Cardiac muscle cell (in vitro differentiated cells and primary cell): ENCODE measurements at places on chromosomes 3 and 15. TPM values are rescaled to one million over a fixed set of nuclear protein-coding genes. Genes with fewer than 3 reads are reported as not detected.

The SERPINI2 gene
- 0.57 TPM in 1 of 2 replicates, not detected in the other for total RNA-seq

The ERICH6 gene
- total RNA-seq = 0.18 TPM in 1 of 2 replicates, not detected in the other

The CPEB1 gene
- total RNA-seq = 1.2 and 1.9 TPM in 2 replicates

The CDHR4 gene
- not detected in 2 replicates for total RNA-seq

DNA sequence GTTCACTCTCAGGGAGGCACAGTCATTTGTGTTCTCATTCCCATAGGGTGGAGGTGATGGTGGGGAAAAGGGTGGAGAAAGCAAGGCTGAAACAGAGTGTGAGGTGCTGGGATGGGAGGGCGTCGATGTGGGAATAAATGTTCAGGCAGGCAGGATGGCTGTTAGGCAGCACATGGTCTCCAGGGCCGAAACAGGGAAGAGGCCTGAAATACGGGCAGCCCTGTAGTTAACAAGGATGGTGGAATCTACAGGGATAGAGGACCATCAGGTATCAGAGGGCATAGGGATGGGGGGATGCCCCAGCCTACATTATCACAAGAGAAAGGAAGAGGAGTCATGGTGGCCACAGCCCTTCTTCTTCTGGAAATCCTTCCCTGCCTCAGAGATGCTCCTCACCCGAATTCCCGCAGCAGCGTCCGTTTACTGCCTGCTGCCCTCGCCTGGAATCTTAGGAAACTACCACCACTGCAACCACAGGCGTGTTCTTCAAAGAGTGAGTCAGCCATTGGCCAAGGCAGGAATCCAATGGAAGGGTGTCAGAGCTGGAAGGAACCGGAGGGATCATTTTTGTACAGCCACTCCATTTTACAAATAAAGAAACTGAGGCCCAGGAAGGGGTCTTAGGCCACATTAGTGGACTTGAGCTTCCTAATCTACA lies 49.7 kb upstream of the POMGNT2 start:
- DNase-seq = peak; percentile 76

DNA sequence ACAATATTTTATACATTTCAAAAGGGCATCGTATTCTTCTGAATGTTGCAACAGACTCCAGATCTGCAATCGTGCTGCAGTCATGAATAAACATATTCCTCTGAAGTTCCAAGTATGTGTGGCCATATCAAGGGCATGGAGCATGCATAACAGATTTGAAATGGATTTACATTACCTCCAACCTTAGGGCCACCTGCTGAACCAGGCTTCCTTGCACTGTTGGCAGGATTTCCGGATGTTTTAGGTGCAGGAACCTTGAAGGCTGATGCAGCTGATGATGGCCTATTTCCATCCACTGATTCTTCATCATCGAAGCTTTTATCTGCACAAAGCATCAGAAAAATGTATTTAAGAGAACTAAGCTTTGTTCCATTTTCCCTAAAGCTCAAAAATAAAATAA lies 73.5 kb downstream of the CLASP2 start:
- no peak for DNase-seq

DNA sequence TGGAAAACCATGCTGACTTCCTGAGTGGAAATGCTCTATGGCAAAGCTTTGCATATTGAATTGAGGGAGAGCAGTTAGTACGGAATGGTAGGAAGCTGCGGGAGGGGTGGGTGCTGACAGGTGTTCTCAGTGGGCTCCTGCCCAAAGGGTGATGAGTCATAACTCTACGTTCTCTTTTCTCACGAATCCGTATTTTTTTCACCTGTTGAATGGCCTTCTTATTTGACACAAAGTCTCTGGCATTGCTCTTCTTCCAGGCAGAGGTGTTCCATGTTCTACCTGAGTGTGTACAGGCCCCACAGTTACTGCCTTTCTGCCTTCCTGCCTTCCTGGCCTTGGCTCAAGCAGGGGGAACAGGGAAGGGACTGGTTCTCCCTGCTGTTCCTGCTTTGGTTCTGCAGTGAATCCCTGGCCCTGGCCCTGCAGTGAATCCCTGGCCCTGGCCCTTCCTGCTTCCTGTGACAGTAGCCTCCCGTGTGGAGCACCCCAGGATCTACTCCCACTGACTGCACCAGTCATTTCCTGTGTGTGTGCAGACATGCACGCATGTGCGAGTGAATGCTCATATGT lies 31.9 kb downstream of the TRAK1 start:
- DNase-seq = peak; percentile 55

DNA sequence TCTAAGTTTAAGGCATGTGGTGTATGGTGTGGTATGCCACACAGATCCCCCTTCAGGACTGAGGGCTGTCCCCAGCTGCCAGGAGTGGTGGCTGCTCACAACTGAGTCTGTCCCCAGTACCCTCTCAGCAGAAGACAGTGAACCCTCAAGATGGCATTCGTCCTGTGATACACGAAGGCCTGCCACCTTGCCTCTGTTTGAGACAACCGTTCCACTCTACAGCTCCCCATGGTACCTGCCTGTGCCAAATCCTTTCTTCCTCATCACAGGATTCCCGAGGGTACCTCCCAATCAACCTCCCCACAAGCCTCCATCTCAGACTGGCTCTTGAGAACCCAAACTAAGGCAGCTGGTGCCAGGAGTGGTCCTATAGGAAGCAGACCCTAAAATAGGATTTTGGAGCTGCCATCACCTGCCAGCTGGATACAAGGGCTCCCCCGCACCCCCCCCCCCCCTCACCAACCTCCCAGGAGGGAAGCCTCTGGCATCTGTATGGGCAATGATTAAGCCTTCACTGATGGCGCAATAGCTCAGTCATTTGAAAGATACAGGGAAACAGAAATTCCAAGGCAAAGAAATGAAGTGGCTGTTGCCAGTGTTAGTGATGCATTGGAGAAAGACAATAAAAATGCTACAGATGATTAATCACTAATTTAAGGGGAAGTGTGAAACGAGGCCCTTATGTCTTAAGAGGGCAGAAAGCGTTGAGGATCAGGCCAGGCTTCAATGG lies 230.0 kb upstream of the LYSMD4 start:
- peak; percentile 74 for DNase-seq

DNA sequence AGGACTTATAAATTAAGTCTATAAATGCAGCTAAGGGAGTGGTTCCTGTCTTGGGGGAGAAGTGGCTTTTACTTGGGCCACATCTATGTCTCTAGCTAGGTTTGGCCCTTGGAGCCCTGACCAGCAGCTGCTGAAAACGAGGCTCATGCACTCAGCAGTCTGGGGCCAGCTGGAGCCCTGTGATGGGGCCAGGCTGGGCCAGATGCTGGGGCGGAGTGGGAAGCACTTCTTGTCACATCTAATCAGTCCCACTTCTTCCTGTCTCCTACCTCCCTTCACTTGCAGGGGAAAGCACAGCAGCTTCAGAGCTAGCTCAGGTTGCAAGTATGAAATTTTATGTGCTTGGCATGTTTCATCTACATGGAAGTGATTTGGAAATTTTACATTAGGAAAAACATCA lies 209.9 kb upstream of the ROPN1 start:
- DNase-seq = no peak

- DNase-seq = no peak
These were observed 3.5 kb downstream of the FEM1B start for GRCh38 chr15:68281008-68281407.

DNA sequence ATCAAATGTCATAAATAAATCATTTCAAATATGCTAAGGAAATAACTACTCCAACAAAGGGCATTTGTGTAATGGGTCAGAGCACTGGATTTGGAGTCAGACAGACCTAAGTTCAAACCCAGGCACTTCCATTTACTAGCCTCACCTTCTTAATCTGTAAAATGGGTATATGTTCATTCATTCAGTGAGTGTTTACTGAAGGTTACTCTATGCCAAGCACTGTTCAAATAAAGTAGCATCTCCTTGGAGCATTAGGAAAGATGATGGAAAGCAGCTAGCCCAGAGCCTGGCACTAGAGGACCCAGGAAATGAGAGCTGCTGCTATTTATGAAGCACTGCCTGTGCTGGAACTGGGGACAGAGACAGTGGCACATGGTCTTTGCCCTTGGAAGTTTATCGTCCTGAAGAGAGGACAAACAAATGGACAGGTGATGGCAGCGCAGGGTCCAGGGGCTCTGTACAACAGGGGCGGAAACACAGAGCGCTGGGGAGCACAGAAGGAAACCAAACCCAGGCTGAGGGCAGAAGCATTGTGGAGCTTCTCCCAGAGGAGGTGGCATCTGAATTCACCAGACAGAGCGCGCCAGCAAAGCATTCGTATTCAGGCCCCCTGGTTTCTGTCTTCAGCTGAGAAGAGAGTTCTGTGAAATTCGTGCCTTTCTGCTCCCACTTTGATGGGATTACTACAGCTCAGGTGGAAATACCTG lies 19.0 kb downstream of the TM4SF4 start:
- DNase-seq = no peak

- DNase-seq = peak; percentile 64
These were observed 107.0 kb downstream of the TCF12 start for GRCh38 chr15:57025264-57025926.

DNA sequence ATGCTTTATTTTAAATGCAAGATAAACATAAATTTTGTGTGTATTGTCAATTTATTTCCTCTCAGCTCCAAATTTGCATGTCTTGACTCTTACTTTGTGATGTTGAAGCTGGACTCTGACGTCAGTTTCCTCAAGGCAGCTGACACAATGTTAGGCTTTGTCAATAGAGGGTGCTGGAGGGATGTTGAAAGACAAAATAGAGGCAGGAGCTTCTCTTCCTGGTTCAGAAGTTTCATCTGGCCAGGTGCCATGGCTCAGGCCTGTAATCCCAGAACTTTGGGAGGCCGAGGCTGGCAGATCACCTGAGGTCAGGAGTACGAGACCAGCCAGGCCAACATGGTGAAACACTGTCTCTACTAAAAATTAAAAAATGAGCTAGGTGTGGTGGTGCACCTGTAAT lies 408.6 kb downstream of the GBE1 start:
- peak; percentile 36 for DNase-seq

GRCh38 chr3:47324278-47324865 lies 41.6 kb downstream of the KLHL18 start:
- peak; percentile 90 for DNase-seq

- DNase-seq = no peak
These were observed 46.5 kb downstream of the CYFIP1 start for GRCh38 chr15:22933641-22934061.

GRCh38 chr3:24264748-24265158 lies 229.9 kb downstream of the THRB start:
- peak; percentile 48 for DNase-seq
